ENCODE measurements at places on chromosomes 16 and 17. TPM values are rescaled to one million over a fixed set of nuclear protein-coding genes. Genes with fewer than 3 reads are reported as not detected.

The RBFOX1 gene
- total RNA-seq: 1.00 TPM

The CCL7 gene
- total RNA-seq: not detected

The ATP2A1 gene
- 0.72 TPM for total RNA-seq

The CSH2 gene
- total RNA-seq: 1.4 TPM

The SEBOX gene
- not detected for total RNA-seq

Data from hepatocyte (in vitro differentiated cells).